ENCODE measurements at places on chromosomes 2 and 18.

DNA sequence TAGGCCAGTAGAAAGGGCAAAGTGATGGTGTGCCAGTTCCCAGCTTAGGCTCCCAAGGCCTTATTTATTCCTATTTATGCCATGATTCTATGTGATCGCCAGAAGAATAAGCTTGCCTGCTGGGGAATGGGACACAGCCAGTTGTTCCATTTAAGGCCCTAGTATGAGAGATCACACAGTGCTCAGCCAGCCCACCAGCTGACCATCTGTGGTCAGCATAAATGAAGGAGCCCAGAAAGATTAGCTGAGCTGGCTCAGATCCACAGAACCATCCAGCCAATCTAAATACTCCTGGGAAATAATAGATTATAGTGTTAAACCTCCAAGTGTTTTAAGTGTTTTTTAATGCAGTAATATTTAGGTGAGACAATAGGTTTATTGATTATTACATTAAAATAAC is 12.6 kb upstream of the L3MBTL4 start:
- DNase-seq = no peak

- DNase-seq = no peak
Observed at GRCh38 chr2:136738044-136738443, 27.3 kb upstream of the THSD7B start.

- DNase-seq = no peak
Observed at GRCh38 chr18:63273222-63273927, 46.2 kb downstream of the BCL2 start.

DNA sequence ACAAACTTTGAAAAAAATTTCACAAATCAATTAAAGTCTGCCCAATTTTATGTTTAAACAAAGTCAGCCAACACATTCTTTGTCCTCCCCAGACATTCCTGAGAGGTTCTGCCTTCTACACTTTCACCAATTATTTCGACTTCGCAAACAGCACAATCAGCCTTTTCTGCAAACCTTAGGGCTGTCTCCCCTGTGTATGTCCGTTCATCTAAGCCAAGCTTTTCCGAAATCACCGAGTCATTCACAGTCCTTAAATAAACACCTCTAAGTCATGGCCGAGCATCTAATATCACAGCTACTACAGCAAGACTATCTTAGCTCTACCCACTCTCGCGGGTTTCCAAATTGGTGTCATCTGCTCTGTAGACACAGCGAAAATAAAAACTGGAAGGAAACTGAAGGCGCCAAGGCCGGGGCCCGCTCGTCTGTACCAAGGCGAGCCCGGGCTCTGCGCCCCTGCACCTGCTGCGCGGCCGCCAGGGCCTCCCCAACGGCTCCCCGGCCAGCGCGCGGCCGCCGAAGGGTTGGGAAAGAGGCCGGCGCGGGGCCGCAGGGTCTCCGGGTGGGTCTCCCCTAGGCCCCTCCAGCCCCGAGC is 730 bp downstream of the ODC1 start:
- DNase-seq = no peak

- DNase-seq = no peak
Observed at GRCh38 chr2:45583977-45584376, 27.1 kb downstream of the SRBD1 start.

GRCh38 chr2:151247432-151247831 is 14.2 kb downstream of the RBM43 start:
- DNase-seq = no peak

DNA sequence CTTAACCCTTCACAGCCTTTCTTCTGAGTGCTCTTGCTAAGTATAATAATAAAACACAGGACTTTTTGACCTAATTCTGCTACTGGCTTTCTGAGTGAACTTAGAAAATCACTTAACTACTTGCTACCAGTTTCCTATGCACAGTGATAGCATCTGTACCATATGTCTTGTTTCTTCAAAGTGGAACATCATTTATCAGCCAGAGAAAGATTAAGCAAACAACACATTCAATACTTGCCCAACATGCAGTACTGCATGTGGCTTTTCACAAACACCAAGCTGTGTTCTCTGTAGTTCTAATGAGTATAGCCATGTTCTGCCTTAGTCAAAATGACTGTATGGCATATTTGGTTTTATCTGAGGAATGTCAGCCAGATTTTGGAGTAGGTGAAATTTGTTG is 1286.6 kb upstream of the ZEB2 start:
- no peak for DNase-seq

- no peak for DNase-seq
Observed at GRCh38 chr18:47163241-47163640, 12.9 kb downstream of the IER3IP1 start.

- no peak for DNase-seq
Observed at GRCh38 chr2:235756491-235756890, 262.6 kb downstream of the AGAP1 start.

GRCh38 chr18:1825296-1825695 is 746.0 kb downstream of the METTL4 start:
- DNase-seq = no peak

DNA sequence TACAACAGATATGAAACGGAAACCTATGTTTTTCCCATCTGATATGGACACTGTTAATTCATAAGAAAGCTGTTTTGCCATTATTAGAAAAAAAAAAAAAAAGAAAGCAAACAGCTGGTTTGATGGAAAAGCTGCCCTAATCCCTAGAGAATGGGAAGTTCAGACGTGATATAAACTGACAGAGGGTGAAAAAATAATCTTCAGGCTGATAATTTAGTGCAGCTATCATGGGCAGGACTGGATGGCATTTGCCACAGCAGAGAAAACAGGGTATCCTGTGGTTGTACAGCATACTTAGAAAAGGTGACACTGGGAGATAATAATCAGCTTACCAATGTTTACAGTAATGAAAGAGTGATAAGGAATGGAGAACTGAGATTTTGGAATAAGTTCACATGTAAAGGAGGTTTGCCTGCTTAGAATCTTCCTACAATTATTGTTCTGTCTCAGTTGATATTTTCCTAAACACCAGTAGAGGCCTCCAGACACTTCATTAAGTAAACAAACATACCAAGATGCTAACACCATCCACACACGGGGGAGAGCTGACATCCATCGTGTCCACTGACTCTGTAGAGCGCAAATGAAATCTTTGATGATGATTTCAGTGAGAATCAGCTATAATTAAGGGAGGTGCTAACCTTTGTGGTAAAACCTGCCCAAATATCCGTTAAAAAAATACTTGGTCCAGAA is 211.6 kb upstream of the MMADHC start:
- no peak for DNase-seq

DNA sequence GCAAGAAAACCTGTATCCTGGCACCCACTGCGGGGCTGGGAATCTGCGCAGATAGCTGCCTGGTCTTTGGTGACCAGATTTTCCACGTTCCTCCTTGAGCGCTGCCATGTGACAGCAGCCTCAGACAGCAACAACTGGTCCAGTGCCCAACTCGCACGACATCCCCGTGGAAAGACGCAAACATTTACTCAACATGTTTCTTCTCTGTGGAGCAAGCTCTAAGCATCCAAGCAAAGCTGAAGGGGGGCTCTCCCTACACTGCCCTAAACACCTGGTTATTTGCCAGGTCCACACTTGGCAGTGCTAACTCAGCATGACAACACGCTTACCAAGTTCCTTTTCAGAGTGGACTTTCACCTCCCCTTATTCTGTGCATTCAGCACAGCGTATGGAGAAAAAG is 11.3 kb downstream of the ZNF516 start:
- DNase-seq = no peak

GRCh38 chr2:195903956-195904355 is 164.7 kb downstream of the DNAH7 start:
- DNase-seq = no peak

GRCh38 chr2:170930131-170930990 is 1.3 kb downstream of the GORASP2 start:
- peak; percentile 43 for DNase-seq

GRCh38 chr2:120316071-120316470 is 29.9 kb upstream of the INHBB start:
- DNase-seq = no peak

DNA sequence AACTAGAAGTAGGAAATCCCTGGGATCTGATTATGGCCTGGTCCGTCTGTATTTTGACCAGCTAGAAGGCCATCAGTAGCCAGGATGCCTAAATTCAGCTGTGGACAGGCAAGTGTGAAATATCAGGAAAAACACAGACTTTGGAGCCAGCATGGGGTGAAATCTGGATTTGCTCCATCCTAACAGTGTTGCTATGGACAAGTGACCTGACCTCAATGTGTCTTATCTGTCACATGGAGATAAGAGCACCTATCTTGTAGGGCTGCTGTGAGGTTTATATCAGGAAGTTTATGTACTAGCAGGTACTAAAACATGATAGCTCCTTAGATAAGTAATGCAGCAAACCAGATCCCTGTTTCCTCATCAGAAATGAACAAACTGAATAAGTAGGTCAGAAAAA is 460.4 kb downstream of the STK39 start:
- no peak for DNase-seq

DNA sequence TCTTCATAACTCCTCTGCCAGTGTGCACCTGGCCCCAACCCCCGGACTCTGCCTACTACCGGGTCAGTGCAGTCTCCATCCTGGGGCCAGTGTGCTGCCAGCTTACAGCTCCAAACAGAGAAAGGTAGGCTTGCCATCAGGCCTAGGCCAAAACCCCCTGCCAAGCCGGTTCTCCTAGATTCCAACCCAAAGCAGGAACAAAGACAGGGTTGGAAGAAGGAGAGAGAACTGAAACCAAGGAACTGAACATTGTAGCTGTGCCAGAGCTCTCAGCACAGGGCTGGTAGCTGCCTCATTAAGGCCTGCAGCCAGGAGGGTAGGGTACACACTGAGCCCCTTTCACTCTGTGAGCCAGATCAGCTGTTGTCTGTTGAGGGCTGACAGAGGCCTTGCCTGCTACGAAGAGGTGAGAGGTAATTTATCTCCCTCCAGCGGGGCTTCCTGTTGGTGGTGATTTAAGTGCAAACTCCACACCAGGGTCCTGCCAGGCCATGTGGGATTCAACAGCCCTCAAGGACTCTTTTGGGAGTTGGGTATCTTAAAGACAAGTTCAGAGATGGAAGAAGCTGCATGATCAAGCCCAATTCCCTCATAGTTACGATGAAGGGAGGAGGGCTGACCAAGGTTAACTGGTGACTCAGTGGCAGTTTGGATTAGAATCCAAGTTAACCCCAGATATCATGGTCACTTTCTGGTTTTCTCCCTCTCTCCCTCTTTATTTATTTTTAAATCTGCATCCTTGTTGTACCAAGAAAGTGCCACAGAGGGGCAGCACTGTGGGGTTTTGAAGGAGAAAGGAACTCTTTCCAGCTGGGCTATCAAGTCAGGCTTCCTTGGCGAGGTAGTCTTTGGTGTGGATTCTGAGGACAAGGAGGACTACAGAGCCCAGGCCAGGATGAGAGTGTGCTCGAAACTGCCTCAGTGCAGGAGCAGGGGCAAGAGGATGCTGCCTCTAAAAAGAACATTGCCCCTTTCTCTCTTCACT is 48.1 kb downstream of the CYRIA start:
- DNase-seq = no peak

DNA sequence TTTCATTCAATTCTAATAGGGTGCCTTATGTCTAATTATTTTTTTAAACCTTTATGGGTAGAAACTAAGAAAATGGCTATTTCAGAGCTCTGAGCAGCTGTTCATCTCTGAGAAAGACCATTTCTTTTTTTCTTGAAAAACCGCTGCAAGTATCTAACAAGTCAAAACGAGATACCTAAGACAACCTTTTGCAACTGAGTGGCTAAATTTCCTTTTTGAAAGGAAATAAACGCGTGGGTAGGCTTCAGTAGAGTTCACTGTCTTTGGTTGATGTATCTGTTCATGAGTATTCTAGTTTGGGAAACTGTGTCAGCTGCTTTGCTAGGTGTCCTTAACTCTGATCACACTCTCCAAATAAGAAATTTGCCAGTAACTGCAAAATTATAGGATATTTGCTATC is 104.3 kb upstream of the LINC00305 start:
- no peak for DNase-seq

- DNase-seq = no peak
Observed at GRCh38 chr2:134639265-134639664, 79.5 kb downstream of the TMEM163 start.

DNA sequence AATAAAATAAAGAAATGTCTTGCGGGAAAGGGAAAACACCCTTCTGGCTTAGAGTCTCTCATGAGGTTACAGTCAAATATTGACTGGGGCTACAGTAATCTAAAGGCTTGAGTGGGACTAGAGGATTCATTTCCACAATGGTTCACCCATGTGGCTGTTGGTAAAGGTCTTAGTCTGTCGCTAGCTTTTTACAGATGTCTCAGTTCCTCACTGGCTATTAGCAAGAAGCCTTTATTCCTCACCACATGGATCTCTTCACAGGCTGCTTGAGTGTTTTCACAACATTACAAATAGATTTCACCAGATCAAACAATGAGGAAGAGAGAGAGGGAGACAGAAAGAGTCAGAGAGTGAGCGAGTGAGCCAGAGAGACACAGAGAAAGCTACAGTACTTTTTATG is 8.3 kb upstream of the ZC3H15 start:
- DNase-seq = no peak

DNA sequence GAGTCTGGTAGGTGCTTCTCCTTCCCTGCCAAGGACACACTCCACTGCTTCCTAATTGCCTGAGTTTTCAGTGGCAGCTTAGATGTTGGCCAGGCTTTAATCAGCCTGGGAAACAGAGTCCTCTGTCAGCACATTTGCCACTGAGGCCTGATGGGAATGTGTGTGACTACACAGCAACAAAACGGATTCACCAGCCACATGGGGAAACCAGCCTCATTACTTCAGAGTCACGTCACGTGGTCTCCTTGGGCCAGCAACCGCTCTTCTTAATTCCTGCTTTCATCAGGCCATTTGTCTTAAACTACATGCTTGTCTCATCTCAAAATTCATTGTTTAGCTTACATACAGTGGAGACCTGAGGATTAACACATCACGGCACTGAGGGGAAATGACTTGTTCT is 93.9 kb upstream of the LTBP1 start:
- no peak for DNase-seq

DNA sequence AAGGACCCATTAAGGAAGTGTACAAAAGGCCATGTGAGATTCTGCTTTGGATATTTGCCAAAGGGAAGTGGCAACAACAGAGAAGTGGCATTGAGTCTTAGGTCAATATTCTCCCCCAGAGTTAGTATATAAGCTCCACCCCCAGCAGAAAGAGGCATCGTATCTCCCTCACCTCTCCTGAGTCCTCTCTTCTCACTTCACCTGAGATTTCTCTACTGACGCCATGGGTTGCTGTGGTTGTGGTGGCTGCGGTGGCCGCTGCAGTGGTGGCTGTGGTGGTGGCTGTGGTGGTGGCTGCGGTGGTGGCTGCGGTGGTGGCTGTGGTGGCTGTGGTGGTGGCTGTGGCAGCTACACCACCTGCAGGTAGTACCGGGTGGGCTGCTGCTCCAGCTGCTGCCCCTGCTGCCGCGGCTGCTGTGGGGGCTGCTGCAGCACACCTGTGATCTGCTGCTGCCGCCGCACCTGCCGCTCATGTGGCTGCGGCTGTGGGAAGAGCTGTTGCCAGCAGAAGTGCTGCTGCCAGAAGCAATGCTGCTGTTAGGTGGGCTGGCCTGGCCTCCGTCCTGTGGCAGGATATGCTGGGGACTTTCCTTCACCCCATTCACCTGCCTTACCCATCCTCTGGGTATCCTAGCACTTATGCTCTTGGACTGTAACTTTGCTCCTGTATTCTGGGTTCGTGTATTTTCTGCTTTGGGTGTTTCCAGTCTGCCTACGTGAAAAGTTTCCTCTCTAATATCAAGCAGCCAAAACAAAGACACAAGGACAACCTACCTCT is 5.9 kb downstream of the SCYGR3 start:
- no peak for DNase-seq

- DNase-seq = no peak
Observed at GRCh38 chr2:16125614-16126516, 185.5 kb downstream of the MYCN start.

GRCh38 chr2:151637271-151637781 is 97.0 kb downstream of the NEB start:
- peak; percentile 48 for DNase-seq
